ENCODE measurements at places on chromosomes 2 and 18.

GRCh38 chr2:189880832-189881492, 96.7 kb downstream of the PMS1 start:
- no peak for DNase-seq

- no peak for DNase-seq
Measured at GRCh38 chr18:35513181-35513936, 15.6 kb upstream of the INO80C start.

DNA sequence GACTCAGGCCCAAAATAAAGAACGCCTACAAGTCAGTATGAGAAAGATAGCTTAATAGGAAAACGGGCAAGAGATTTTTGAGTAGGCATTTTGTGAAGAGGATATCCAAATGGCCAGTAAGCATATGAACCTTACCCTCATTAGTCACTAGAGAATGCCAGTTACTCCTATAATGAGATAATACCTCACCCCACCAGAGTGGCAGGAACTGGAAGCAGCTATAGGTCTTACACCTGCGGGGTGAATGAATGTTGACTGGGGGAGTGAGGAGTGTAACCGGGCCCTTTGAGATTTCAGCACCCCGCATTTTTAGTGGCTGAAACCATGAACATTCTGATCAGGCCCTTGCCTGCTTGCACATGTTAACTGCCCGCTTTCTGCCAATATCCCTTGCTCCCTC, 7.5 kb upstream of the PTPN2 start:
- no peak for DNase-seq

DNA sequence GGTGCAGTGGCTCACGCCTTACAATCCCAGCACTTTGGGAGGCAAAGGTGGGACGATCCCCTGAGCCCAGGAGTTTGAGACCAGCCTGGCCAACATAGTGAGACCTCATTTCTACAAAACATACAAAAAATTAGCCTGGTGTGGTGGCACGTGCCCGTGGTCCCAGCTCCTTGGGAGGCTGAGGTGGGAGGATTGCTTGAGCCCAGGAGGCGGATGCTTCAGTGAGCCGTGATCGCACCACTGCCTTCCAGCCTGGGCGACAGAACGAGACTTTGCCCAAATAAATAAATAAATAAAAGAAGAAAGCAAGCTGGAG, 91.7 kb upstream of the SEC11C start:
- no peak for DNase-seq

DNA sequence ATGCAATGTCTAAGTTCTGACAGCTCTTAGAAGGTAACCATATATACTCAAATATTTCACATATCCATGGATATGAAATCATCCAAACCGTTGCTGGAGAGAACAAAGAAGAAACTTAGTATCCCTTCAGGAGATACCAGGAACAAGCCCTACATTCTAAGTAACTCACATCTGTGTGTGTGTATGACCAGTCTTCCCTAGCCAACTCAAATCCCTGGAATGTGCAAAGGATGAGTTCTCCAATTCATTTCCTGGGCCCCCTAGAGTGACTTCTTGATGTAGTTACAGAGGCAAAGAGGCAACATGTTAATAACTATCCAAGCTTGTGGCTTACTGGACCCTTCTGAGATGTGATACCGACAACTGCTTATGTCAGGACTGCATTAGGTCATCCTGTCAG, 20.1 kb downstream of the TPGS2 start:
- no peak for DNase-seq

DNA sequence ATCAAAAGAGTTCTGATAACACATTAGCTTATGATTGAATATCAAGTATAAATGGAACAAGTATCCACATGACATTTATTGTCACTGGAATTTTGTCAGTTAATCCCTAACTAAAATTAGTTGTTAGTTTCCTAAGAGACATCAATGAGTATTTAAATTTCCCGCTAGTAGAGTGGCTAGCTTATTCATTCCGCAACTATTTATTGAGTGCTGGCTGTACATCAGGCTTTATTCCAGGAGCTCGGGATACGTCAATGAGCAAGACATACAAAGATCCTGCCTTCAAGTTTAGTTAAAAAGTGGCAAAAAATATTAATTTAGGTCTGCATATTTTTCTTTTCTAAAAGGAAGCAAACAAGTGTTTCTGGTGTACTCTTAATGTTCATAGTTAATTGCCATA, 59.3 kb downstream of the PRKRA start:
- no peak for DNase-seq

- no peak for DNase-seq
Measured at GRCh38 chr2:212959471-212960117, 191.8 kb downstream of the IKZF2 start.

GRCh38 chr2:238420878-238421694, 5.6 kb upstream of the ASB1 start:
- DNase-seq: no peak

GRCh38 chr2:236240228-236240990, 23.8 kb downstream of the ASB18 start:
- DNase-seq: no peak

DNA sequence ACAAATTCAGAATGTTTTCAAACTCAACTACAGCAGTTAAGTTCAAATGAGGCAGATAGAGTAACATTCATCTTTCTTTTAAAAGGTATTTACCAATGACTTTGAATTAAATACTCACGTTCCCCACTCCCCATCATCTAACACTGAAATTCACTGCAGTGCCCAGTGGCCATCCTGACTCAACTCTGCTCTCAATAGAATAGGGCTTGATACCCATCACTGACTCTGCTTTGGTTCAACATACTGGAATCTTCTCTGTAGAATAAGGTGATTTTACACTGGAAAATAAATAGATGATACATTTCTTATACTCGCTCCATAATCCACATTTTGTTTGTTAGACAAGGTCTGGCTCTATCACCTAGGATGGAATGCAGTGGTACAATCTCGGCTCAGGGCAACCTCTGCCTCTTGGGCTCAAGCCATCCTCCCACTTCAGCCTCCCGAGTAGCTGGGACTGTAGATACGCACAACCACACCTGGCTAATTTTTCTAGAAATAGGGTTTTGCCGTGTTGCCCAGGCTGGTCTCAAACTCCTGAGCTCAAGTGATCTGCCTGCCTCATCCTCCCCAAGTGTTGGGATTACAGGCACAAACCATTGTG, 66.4 kb downstream of the PRPF40A start:
- no peak for DNase-seq

DNA sequence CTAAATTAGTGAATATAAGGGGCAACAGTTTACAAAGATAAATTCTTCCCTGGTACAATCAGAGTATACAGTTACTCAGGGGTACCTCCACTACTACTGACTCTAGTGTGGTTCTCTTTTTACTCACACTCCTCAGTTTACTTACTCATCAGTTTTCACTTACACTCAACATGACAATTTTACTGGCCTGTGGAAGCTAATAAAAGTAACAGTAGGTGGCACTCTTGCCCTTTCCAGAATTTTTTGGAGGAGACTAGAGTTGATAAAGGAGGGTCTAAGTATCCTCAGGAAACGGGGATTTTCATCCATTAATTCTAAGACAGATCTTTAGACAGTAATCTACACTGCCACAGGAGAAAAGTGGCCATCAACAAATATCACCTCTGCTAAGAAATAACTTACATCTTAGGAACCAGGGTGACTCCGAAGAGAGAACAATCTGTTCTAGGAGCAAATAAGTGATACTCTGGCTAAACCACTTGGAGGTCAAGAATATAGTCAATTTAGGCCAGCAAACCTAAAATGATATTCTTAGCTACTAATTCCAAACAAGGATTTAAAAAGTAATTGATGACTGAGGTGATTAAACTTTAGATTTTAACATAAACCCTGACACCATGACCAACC, 61.3 kb downstream of the ATL2 start:
- DNase-seq: no peak

DNA sequence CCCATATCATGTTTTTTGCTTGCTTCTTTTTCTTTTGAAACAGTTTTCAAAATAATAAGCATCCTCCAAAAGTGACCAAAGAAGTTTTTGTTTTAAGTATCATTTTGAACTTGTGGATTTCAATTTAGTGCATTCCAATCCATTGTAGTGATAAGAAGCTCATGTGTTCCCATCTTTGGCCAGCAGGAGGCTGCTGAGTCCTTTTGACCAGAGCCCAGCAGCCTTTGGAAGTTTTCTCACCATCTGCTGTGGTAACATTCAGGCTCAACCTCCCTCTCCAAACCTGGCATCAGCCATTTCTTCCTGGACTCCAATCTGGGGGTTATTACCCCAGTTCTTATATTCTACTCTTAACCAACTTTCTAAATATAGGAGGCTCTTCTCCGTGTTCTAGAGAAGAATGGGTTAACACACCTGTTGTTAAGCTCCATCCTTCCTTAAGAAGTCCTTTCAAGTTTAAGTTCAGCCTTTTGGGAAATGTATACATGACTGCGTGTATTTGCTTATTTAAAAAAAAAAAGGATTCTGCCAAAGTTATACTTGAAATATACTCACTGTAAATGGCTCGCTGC, 39.0 kb upstream of the MAL start:
- DNase-seq: no peak

DNA sequence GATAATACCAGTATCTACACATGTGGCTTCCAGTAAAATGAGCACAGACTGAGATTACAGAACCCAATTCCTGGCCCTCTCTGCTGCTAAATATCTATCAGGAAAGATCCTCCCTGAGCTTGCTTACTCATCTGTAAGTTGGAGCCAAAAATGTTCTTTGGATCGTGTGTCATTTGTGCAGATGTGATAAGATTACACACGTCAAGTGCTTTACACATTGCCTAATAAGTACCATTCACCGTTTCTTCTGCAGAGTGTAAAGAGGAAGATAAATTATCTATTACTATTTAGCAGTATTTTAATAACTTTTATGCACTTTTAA, 23.2 kb upstream of the SLC20A1 start:
- DNase-seq: no peak

DNA sequence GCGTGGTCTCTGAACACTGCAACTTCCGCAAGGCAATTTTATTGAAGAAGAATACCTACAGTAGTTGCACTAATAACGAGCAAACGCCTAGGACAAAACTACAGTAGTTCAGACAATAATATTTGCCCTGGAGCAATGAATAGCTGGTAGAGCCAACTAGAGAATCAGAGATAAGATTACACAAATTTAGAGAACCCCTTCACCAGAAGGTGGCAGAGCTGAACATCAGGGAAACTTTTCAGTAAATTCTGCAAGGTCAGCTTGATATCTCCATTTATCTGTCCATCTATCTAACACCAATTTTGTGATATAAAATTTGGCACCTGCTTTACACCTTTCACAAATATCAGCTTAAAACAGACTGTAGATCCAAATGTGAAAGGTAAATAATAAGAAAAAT, 43.8 kb downstream of the CDH19 start:
- no peak for DNase-seq

GRCh38 chr2:193670478-193670877, 1475.7 kb upstream of the TMEFF2 start:
- DNase-seq: no peak

DNA sequence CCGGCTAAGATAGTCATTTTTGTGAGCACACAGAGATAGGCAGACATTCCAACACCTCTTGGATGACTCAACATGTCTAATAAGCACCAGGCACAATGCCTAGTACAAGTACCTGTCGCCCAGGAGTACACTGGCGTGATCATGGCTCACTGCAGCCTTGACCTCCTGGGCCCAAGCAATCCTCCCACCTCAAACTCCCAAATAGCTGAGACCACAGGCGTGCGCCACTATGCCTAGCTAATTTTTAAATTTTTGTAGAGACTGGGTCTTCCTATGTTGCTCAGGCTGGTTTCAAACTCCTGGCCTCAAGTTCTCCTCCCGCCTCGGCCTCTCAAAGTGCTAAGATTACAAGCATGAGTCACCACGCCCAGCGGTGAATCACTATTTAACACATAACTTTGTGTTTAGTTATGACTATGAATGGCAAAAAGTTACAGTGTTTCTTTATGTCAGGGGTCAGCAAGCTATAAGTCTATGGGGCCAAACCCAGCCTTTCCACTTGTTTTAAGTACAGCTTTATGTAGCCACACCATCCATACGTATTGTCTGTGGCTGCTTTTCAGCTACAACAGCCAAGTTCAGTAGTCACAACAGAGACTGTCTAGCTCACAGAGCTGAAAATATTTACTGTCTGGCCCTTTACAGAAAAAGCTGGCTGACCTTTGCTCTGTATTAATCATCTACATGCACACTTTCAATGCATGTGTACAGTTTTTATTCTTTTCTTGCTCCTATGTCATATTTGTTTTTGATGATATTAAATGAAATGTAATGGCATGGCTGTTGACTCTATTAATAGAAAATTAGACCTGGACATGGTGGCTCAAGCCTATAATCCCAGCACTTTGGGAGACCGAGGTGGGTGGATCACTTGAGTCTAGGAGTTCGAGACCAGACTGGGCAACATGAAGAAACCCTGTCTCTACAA, 18.7 kb downstream of the ORC2 start:
- DNase-seq: peak; percentile 69

DNA sequence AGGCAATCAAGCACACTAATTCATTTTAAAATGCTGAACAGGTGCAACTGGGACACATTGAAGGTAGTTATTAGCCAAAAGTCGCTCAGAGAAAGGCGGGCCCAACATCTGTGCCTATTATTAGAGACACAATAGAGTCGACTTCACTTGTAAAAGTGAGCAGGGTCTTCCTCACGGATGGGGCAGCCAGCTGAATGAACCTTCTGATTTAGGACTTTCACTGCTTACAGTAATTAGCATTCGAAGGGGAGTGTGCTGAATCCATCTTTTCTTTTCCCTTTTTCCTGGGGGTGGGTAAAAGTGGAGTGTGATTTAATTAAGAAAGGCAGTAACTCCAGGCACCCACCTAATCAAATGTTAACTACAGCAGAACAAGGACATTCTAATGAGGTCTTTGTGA, 677.7 kb downstream of the DCDC2C start:
- DNase-seq: no peak

DNA sequence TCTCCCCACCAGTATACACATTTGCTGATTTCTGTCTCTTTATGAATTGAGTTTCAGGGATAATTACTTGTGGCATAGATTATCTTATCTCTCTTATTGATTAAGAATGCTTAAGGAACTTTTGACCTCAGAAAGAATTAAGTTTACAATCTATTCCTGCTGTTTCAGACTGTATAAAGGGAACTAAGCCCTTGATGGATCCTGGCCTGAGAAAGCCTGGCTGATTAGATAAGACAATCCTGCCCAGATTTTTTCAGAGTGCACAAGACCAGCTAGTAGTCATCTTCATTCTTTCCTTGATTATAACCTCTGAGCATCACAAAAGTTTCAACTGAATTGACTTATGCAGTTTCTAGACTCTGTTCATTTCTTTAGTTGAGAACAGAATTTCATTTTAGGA, 22.7 kb upstream of the TFPI start:
- no peak for DNase-seq

GRCh38 chr18:48846423-48846932, 104.3 kb downstream of the SMAD7 start:
- no peak for DNase-seq

DNA sequence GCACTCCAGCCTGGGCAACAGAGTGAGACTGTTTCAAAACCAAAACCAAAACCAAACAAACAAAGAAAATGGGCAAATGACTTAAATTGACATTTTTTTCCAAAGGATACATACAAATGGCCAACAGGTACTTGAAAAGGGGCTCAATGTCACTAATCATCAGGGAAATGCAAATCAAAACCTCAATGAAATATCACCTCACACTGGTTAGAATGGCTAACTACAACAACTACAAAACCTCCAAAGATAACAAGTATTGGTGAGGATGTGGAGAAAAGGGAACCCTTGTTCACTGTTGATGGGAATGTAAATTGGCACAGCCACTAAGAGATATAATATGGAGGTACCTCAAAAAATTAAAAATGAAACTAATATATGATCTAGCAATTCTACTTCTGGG, 213.2 kb upstream of the HS6ST1 start:
- DNase-seq: no peak
